HCT116 (cell line): ENCODE measurements at places on chromosomes 7 and 10. TPM values are rescaled to one million over a fixed set of nuclear protein-coding genes. Genes with fewer than 3 reads are reported as not detected.

DNA sequence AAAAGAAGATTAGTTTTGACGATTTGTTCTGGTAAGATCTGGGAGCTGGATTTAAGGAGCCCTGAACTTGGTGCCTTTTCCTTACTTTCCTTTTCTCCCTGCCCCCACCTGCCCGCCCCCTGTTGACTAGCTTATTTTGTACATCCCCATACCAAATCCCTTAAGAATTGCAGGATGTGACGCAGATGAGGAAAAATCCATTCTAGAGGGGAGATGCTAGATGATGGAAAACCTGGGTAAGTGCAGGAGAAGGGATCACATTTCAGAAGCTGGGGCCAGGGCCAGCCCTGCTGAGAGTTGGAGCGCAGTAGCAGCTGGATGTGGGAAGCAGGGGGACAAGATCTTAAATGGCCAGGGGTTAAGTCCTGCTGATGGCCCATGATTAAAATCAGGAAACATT is 93.9 kb downstream of the CCDC3 start:
- no peaks in the 10 kb centered on the region for H3K4me1 ChIP-seq
- no peak overlapping the region for H3K27ac ChIP-seq
- no peak for DNase-seq

DNA sequence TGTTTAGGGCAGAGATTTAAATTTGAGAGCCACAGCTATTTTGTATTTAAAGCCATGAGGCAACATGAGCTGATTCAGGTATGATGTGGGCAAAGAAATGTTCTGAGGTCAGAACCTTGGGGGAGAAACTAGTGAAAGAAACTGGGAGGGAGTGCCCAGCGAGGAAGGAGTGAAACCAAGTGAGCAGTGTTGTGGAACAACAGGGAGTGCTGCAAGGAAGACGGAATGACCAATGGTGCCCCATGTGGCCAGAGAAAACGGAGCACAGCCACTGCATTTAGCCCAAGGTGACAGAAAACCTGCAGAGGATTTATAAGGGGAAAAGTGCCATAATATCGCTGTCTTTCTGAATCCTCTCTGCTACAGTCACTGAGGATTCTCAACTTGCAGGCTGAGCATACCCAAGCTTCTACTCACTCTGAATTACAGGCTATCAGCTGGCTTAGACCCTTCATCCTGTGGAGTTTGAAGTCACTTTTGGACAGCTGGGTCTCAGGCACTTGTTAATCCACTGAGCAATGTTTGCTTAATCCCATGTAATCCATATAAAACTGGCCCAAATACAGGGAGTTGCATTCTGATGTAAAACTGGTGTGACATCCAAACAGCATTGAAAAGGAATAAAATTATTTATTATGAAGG is 777.3 kb downstream of the CCSER2 start:
- peak; percentile 6 for DNase-seq
- H3K4me3 ChIP-seq, result no peak overlapping the region
- no peak overlapping the region for H3K27ac ChIP-seq

DNA sequence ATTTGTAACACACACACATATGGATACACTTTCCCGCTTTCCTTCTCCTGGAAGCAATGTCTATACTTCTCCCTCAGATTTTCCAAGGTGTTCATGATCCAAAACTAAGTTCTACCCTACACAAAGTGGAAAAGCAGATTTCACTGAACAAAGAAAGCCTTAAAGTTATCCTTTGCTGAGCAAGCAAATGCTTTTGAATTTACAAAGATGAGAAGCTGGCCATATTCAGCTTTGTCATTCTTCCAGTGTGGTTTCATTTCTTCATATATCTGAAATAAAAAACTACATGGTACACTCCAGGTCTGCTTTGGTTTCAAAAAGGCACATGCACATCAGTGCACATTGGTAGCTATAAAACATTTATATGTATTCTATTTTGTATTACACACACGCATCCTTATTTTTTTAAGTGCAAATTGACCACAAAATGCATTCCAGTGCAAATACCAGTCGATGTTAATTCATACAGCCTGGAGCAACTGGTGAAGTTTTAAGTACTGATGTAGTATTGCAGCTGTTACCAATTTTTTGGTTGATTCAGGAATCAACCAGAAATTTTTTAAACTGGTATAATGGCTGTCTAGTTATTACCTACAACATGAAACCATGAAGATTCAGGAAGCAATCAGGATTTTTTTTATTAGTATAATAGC is 65.5 kb upstream of the SRPK2 start:
- peaks cover 15% of the 10 kb centered on the region; the same call in 1 of the 2 replicates for H3K36me3 ChIP-seq
- DNase-seq, result no peak
- H3K27ac ChIP-seq, result no peak overlapping the region
- H3K4me1 ChIP-seq, result no peaks in the 10 kb centered on the region
- H3K4me3 ChIP-seq, result no peak overlapping the region
- no peaks in the 10 kb centered on the region for H3K27me3 ChIP-seq

SH2D4B gene
- 0.22 TPM for total RNA-seq

GRCh38 chr10:101565936-101566332 is 22.1 kb downstream of the POLL start:
- H3K4me3 ChIP-seq, result no peak overlapping the region
- H3K27me3 ChIP-seq, result no peaks in the 10 kb centered on the region; the same call in 1 of the 2 replicates
- no peak overlapping the region for H3K27ac ChIP-seq
- peaks cover 11% of the 10 kb centered on the region for H3K4me1 ChIP-seq
- DNase-seq, result no peak

NPC1L1 gene
- total RNA-seq, result 0.15 TPM

EBLN1 gene
- total RNA-seq, result not detected

DNA sequence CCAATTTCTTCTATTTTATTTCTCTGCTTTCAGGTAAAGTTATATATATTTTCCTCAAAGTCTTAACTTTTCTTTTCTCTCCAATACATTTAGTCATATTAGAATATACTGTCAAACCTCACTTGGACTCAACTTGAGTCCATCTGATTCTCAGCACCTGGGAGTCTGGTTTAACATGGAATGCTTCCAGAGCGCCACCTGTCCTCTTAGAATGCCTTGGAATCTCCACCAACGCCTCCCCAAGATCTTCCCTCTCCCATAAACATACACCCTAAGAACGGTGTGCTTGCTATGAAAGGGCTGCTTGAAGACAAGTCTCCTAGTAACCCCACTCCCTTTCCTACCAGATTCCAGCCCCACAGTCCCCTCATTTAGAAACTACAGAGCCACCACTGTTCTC is 229.1 kb upstream of the MKLN1 start:
- no peaks in the 10 kb centered on the region for H3K4me1 ChIP-seq
- no peak overlapping the region for H3K4me3 ChIP-seq
- H3K27me3 ChIP-seq, result no peaks in the 10 kb centered on the region
- DNase-seq, result no peak
- no peak overlapping the region for H3K27ac ChIP-seq

DNA sequence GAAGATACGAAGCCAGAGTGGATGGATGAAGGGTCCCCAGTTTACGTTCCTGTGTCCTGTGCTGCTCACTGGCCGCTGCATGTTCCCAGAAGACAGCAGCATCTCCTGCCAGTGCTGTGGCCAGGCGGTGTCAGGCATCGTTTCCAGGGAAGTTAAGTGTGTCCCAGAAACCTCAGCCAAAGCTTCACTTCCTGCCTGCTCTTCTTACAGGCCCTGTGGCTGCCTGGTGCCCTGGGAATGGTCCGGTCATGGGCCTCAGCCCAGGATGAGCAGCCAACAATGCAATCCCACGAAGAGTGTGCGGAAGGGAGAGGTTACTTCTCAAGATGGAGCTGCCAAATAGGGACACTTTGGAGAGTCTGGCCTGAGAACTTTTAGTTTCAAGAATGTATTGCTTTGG is 99.7 kb upstream of the TARP start:
- no peak for DNase-seq
- no peak overlapping the region for H3K4me3 ChIP-seq
- H3K36me3 ChIP-seq, result no peaks in the 10 kb centered on the region
- H3K4me1 ChIP-seq, result no peaks in the 10 kb centered on the region
